ENCODE measurements at places on chromosomes 2 and 18.

- no peak for DNase-seq
Measured at GRCh38 chr2:233822781-233823730, 31.3 kb downstream of the HJURP start.

DNA sequence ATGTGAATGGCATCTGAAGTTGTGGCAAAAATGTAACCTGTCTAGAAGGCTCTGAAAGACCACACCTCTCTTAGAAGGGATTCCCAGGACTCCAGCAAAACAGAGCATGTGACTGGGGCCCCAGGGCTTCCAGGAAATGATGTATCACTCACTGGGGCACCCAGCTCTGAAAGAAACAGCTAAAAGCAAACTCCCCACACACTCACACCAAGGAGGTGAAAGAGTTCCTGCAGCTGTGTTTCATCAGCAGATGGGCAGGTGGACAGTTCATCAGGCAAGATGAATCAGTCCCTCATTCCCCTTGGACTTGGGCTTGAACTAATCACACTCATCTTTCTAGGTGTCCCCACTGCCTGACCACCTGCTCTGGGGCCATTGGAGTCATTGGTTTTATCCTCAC lies 76.2 kb downstream of the CCBE1 start:
- no peak for DNase-seq

DNA sequence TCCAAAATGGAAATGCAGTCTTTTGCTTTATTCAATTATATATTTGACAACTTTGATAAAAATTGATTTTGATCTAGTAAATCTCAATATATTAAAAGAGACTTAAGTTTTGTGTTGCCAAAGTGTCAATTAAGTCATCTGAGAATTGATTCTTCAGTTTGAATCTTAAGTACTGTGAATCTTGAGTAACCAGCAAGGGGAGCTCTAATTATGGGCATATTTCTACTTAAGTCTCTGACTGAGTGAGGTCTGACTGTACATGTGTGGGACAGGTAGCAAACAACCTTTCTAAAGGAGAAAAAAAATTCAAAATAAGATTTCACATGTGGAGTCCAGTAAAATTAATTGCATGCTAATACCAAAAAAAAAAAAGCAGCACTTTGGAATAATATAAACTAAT lies 503.7 kb upstream of the SLC8A1 start:
- DNase-seq = no peak

DNA sequence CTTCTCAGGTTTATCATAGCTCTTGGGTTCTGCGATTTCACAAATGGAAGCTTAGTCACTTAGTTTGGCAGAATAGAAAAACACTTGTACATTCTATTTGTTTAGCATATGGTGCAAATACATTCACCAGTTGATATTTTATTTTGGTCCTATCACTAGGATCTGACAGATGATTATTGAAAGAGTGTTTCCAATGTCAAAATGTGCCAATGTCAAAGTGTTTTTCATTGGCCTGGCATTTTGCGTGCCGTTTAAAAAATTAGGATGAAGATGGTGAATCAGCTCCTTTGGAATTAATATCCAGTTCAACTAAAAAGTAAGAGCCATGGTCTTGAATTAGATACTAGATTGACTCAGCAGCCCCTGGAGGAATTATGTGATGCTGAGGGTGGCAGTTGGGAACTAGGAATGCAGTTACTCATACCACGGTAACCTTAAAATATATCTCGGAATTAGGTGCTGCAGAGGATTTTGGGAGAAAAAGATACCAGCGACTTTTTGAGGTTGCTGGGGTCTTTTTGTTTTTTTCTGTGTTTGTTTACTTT lies 87.0 kb downstream of the SPHKAP start:
- DNase-seq = no peak

DNA sequence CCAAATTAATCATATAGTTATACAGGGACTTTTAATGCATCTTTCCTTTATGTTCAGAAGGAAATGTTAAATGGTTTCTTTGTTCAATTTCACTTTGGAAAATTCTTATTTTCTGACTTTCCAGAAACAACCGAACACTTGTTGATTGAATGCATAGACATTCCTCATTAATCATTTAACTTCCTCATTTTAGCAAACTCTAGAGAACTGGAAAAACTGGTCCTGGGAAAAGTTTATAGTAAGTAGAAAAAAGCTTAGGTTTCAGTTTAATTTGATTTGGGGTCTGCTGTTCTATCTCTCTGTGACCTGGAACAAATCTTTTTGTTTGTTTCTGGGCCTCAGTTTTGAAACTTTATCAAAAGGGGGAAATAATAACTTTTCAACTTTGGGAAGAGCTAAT lies 320.4 kb downstream of the CMPK2 start:
- no peak for DNase-seq

DNA sequence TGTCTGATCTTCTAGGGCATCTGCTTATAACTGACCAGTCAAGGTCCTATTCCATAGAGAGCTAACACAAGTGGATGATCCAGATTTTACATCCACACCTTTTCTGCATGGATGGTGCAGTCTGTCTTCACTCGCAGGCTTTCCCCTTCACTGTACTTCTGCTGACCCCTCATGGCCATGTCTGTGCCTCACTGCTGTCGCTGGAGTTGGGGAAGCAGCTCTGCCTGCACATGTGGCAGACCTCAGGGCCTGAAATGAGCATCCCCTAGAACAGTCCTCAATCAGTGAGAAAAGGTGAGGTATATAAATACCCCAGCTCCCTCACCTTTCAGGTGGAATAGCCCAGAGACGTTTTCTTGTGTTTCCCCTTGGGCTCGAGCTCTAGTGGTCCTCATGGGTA lies 233.8 kb downstream of the ANKRD36B start:
- DNase-seq = no peak

All from CD4-positive, alpha-beta T cell treated with Interleukin-4 for 4 hours (primary cell).